ENCODE measurements at places on chromosomes 11 and 22.

DNA sequence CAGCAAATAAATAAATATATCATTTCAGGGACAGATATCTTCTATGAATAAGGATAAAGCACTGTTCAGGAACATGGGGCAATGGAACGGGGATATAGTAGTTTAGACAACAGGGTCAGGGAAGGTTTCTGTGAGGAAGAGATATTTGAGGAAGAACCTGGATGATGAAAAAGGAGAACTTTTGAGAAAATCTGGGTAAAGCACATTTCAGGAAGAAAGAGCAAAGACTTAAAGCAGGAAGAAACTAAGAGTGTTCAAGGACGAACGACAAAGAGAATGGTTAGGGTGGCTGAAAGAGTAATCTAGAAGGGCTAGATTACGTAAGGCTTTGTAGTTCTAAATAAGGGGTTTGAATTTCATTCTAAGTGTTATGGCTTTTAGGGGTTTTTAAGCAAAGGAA, 12.7 kb downstream of the DDI1 start:
- DNase-seq = no peak

- no peak for DNase-seq
Measured at GRCh38 chr11:2892967-2893528, 7.5 kb upstream of the CDKN1C start.

GRCh38 chr11:124081483-124081882, 33.8 kb upstream of the VWA5A start:
- DNase-seq = no peak

GRCh38 chr11:26188554-26188953, 143.4 kb upstream of the ANO3 start:
- no peak for DNase-seq

- DNase-seq = no peak
Measured at GRCh38 chr11:113016905-113017304, 55.7 kb downstream of the NCAM1 start.

DNA sequence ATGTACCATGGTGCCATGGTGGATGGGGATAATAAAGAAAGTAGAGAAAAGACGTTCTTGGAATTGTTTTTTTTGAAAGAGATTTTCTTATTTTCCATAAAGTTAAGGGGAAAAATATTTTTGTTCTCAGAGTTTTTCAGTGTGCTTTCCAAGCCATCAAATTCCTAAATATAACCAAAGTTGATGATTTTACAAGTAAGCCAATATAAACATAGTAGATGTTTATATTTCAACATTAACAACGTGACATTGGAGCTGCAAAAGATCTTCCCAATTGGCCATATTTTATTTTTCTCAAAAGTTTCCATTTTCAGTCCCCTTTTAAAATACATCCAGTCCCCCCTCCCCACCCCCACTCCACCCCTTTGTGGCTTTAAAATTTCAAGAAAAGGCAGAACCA, 80.9 kb upstream of the PICALM start:
- no peak for DNase-seq

GRCh38 chr11:113184498-113184897, 129.9 kb upstream of the TTC12 start:
- DNase-seq = no peak

GRCh38 chr11:73151416-73151815, 9.3 kb upstream of the FCHSD2 start:
- DNase-seq = no peak

GRCh38 chr11:128484172-128484571, 103.2 kb downstream of the ETS1 start:
- no peak for DNase-seq

DNA sequence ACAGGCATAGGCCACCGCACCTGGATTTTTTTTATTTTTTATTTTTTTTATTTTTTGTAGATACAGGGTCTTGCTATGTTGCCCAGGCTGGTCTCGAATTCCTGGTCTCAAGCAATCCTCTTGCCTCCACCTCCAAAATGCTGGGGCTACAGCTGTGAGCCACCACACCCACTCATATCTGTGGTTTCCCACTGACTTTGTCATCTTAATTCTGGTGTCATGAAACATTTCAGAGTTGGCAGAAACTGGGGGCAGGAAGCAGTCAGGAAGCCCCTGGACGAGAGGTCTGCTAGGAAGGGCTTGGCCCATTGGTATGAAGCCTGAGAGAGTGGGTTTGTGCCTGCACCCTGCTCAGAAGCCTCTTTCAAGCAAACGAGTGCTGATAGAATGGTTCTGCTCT, 49.1 kb downstream of the COMMD9 start:
- no peak for DNase-seq

- DNase-seq = no peak
Measured at GRCh38 chr11:16843294-16843693, 104.8 kb downstream of the C11orf58 start.

- peak; percentile 53 for DNase-seq
Measured at GRCh38 chr11:95067039-95067840, 521 bp downstream of the SRSF8 start.

DNA sequence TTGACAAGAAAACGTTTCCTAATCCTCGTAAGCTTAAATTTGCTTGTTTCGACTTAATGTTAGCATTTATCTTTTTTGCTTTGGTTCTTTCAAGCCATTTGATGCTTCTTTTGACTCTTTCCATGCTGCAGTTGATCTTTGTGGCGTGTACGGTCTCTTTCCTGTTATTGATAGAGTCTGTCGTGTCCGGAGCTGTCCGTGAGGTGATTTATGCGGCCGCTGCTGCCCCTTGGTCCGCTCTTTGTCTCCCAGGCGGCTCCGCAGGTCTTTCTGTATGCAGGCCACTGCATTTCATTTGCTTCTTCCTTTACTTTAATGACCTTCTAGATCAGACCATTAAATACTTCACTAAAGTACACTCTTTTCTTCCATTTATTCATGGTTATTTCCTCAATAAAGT, 50.3 kb downstream of the TBC1D22A start:
- no peak for DNase-seq

DNA sequence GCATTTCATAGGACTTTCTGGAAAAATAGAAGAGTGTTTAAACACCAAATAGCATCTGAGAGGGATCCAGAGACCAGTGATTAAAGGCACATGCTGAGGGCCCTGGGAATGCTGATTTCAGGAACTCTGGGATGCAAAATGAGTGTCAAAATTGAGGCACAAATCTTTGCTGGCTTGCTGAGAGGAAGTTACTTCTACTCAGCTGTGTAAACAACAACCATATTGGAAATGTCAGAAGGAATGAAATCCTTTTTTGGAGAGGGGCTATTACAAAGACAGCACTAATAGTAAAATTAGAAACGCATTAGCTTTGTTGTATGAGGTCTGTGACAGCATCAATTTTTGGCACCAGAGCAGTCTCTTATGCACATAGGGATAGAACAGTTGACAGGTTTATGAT, 267.8 kb upstream of the RAG2 start:
- DNase-seq = no peak

- no peak for DNase-seq
Measured at GRCh38 chr11:66264914-66265313, 3.5 kb upstream of the RAB1B start.

- no peak for DNase-seq
Measured at GRCh38 chr22:20205464-20205963, 54.7 kb upstream of the CCDC188 start.

GRCh38 chr11:55726715-55727324, 46.4 kb upstream of the OR5D13 start:
- DNase-seq = no peak

DNA sequence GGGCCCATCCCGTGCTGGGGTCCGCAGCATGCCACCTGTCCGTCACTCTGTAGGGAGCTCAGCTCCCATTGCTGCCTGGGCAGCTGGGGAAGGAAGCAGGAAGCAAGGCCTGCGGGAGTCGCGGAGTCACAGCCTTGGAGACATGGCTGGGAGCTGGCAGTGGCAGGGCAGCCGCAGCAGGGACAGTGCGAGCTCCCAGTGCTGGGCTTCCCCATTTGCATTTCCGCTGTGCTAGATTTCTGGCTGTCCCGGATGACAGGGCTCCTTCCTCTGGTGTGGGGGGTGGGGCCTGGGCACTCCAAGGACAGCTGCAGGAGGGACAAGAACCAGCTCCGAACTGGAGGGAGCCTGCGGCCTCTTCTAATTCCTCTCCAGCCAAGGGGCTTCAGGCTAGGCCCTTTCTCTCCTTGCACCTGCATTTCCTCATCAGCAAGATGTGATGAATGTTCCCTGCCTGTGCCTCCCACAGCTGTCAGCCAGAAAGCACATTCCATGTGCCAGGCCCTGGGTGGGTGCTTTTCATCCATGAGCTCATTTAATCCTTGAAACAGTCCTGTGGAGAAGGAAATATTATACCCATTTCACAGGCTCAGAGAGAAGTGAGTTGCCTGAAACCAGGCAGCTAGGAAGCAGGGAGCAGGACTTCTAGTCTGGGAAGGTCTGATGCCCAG, 48.0 kb downstream of the MYO7A start:
- no peak for DNase-seq

- DNase-seq = no peak
Measured at GRCh38 chr11:119371778-119372182, 9.7 kb downstream of the USP2 start.

DNA sequence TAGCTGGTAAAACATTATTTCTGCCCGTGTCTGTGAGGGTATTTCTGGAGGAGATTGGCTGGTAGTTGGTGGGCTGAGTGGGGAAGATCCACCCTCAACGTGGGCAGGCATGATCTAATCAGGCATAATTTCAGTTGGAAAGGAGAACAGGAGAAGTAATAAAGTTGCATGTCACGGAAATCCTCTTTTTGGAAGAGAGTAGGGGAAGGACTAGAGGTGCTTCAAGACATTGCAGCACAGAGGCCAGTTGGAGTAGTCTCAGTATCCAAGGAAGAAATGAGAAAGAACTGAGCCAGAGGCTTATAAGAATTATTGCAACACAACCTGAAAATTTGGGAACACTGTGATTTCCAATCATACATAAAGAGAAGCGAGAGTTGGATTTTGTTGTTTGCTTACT, 1155.1 kb downstream of the FAM181B start:
- DNase-seq = no peak

DNA sequence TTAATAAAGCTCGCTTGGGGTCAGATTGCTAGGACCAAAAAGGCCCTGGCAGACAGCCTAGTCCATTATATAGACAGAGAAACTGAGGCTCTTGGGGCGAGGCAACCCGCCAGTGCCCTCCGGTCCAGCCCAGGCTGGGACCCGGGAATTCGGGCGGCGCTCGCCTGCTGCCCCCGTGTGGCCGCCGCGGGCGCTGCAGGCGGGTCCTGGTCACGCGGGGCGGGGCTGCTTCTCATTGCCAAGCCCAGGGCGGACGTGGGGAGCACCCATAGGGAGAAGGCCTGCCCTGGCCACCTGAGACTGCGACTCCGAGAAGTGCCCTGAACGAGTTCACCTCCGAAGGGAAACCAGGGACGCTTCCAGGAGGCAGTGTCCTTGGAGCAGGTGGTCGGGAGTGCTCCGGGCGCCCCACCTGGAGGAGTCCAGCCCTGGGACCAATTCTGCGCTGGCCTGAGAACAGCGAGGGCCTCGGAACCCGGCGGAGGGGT, 36.0 kb upstream of the CSNK1E start:
- DNase-seq = peak; percentile 48

- no peak for DNase-seq
Measured at GRCh38 chr22:38733724-38734381, 21.9 kb downstream of the SUN2 start.

DNA sequence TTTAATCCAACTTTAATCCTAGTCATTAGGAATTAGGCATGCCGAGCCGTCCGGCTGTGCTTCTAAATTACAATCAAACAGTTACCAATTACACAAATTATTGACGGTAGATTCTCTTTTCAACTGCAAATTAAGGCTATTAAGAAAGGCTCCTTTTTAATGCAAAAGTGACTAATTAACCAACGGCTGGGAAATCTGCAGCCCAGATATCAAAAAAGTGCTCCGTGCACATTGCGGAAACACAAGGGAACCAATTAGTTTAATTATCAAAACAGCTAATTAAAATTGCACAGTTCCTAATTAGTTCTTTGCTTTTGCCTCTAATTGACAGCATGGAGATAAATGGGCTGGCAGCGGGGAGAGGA, 19.4 kb upstream of the LMO1 start:
- no peak for DNase-seq

DNA sequence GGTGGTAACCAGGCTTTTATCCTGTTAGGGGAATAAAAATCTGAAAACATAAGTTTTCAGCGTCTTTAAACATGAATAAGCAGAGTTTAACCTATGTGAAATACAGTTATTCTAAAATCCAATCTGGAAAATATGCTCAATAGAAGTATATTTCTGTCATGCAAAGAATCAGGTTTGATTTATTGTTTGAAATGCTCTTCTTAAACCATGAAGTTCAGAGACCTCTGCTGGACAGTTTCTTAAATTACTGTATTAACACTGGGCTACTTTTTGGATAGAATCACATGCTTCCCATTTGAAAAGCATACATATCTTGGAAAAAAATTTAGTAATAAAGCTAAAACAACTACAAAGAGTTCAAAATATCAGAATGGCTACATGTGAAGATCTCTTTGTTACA, 25.4 kb downstream of the APIP start:
- DNase-seq = no peak

DNA sequence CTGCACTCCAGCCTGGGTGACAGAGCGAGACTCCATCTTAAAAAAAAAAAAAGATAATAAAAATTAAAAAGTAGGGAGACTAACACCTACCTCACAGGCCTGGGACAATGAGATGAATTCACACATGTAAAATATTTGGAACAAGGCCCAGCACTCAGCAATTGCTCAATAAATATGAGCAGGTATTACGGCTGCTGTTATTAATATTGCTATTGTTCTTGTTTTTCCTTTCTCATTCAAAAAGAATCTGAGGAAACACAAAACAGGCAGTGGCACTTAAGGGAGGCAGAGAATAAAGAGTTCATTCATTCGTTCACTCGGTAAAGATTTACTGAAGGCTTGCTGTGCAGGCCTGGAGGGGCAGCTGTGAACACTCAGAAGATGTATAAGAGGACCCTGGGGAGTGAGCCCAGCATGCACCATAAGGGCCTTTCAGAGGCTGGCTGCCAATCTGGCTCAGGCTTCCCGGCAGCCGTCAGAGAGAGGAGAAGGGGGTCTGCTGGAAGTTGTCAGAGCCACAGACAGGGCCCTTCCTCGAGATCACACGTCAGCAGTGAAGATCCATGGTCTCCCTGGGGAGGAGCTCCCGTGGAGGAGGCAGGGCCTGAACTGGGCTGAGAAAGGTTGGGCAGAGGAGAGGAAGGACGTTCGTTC, 51.6 kb upstream of the TCF20 start:
- DNase-seq = no peak

- DNase-seq = no peak
Measured at GRCh38 chr11:104146421-104146820, 17.5 kb downstream of the PDGFD start.

DNA sequence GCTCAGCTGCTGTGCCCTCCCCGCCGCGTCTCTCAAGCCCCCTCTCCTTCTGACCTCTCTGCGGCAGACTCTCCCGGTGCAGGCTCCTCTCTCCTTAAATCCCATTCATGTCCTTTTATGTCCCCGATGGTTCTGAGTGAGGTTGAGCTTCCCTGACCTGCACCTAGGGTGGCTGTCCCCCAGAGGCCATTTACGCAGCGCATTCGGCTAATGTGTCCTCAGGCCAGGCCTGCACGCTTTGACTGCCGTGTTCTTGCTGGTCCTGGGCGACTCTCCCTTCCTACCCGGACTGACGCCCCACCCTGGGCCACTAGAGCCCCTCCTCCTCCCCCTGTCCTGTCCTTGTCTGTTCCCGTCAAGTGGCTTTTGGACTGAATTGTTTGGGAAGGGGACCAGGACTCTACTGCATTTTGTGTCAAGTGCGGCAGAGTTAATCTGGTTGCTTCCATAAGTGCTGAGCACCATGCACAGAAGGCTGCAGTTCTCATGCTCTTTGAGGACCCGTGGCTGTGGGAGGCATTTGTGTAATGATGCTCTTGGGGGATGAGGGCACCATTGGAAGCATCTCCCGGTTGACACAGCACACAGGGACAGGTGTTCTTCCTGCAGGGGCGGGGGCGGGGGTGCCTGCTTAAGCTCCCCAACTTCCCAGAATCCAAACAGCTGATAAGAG, 37.1 kb downstream of the IGHMBP2 start:
- DNase-seq = no peak

GRCh38 chr11:87804176-87804575, 371.1 kb downstream of the RAB38 start:
- no peak for DNase-seq
